Activated T-cell treated with anti-CD3 and anti-CD28 coated beads for 48 hours (primary cell): ENCODE measurements at places on chromosomes 4 and X.

- DNase-seq: no peak
Measured at GRCh38 chrX:108217876-108218275, 126.3 kb downstream of the ATG4A start.

GRCh38 chr4:174193438-174194374, 89.8 kb downstream of the FBXO8 start:
- no peak for DNase-seq

- DNase-seq: no peak
Measured at GRCh38 chr4:118087366-118087765, 53.1 kb downstream of the NDST3 start.

DNA sequence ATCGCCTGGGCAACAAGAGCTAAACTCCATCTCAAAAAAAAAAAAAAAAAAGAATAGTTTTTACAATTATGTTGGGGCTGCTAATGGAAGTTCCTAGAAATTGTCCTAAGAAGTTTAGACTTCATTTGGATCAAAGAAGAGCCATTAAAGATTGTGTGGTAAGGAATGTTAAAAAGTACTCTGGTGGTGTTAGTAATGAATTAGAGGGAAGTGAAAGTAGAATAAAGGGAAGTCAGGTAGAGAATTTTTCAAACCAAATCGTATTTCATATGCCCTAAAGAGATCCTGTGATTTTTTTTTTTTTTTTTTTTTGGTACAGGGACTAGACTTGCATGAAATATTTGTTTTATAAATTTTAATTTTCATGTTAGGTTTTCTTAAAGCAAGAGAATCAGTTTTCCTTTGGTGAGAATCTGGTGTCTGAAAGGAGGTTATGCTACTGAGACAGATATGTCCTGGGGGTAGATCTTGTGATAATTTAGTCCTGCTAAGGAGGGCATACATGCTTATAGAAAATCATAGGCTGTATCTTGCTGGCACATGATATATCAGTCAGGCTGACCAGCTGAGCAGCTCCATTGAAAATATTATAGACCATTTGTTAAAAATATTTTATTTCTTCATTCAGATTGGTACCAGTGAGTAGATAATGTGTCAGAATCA, 10.7 kb downstream of the SEC24B start:
- no peak for DNase-seq

- DNase-seq: no peak
Measured at GRCh38 chr4:168920441-168921065, 89.5 kb downstream of the CBR4 start.

GRCh38 chr4:28247805-28248204, 1387.2 kb downstream of the STIM2 start:
- no peak for DNase-seq

DNA sequence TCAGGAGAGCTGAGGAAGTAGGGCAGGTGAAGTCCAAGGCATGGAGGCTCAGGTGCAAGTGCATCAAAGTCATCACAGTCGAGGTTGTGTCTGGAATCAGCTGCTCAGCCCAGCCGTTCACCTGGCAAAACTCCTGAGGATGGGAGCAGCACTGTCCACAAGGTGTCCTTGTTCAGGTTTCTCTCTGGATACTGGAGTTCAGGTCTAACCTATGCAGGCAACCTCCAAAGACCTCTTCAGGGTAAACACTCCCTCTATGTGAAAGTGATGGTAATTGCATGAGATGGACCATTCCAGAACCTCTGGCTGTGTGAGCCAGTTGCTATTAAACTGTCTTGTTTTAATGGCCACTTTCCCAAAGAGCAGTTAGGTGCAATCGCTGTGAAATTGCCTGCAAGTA, 120.2 kb upstream of the PSAPL1 start:
- no peak for DNase-seq

DNA sequence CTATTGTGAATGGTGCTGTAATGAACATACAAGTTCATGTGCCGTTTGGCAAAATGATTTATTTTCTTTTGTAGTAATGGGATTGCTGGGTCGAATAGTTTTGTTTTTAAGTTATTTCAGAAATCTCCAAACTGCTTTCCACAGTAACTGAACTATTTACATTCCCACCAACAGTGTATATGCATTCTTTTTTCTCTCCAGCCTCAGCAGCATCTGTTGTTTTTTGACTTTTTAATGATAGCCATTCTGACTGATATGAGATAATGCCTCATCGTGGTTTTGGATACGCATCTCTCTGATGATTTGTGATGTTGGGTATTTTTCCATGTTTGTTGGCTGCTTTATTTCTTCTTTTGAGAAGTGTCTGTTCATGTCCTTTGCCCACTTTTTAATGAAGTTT, 246.3 kb upstream of the ADGRL3 start:
- no peak for DNase-seq

DNA sequence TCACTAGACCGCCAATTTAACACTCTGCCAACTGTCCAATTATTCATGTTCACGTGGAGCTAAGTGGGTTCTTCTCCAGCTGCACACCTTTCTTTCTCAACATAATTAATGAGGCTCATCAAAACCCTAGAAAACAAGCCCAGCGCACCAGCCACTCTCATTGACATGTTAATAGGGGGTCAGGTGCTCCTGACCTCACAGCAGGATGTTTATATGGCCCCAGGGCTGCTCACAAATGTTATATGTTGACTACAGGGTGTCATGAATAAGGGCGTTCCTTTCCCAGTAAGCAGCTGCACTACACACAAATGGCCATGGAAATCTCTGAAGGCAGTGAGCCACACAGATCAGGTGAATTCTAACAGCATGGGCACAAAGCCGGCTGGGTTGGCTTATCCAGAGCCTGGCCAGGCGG, 209.8 kb downstream of the MGST2 start:
- no peak for DNase-seq
